ENCODE measurements at places on chromosomes 6 and 20.

DNA sequence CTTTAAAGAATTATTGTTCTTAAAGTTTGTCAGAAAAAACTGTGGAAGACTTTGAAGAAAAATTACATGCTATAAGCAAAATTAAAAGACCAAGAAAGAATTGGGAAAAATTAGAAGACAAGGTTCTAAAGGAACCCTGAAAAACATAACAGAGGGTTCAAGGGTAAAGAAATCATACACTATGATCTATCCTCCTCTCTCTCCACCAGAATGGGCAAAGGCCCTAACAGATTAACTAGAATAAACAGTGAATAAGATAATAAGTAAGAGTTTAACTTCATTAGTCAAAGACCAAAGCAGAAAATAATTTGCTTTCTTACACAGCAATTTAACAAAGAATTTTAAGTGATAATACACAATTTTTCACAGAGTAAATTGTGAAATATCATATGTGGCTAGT, 201.2 kb upstream of the PDE10A start:
- DNase-seq = no peak

DNA sequence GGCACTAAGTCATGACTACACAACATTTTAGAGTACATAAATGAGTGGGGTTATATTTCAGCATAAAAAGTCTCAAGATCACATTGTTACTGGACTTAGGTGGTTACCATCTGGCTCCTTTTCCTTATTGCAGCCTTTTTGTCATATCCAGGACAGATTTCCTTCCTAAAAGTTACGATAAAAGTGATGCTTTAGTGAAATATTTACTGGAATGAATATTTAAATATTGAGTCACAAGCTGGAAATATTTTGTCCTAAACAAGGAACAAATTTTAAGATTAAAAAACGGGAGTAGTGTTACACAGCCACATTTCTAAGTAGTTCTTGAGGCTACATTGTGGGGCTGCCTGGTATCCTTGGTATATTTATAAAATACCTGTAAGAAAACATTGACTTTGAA, 52.2 kb downstream of the CDC40 start:
- DNase-seq = no peak

- no peak for DNase-seq
Measured at GRCh38 chr6:101393251-101393828, at the start of gene GRIK2. Gene GRIK2 (plus strand): TSS chr6:101393708.

DNA sequence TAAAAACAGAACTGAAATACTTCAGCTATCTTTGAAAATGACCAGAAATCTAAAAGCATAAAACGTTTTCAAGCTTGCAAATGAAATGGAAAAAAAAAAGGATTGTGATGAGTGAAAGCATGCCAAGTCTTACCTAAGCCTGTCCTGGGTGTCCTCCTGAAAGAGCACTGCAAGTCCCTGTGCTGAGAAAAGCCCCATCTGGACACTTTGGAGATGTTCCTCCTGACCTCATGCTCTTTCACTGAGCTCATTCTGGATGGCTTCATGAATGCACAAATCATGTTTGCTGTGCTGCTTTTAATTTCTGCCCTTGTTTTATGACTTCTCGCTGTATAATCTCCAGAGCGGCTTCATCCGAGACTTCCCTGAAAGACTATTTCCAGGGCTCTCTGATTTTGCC, 136.0 kb downstream of the SOD2 start:
- DNase-seq = no peak

DNA sequence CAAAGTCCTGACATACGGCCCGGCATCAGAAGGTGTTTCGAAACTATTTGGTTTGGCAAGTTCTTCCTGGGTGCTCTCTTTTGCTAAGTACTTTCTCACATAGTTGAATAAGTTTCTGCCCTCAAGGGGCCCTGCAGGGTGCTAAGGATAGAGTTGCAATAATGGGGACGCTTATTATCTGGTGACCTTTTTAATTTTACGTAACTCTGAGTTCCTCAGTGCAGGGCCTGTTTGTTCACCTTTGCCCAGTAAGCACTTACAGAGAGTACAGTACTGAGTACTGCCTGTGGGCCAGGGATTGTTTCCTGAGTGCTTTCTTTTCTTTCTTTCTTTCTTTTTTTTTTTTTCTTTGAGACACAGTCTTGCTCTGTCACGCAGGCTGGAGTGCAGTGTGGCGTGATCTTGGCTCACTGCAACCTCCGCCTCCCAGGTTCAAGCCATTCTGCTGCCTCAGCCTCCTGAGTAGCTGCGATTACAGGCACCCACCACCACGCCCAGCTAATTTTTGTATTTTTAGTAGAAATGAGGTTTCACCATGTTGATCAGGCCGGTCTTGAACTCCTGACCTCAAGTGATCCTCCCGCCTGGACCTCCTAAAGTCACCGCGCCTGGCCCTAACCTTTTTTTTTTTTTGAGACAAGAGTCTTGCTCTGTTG, 4.5 kb upstream of the PXMP4 start:
- DNase-seq = no peak

DNA sequence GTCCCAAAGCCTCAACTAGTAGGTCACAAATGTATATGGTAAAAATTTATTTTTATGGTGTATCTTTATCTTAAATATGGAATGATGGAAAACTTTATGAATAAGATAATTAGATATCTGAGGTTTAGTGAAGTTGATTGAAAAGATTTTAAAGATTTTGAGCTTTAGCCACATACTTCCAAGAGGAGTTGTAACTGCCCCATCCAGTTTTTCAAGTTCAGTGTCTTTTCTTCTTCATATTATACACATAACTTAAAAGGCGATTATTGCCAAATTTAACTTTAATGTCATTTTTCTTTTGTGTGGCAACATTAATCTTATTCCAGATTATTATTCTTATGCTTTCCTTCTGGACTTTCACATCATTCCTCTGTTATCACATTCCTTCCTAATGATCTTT, 266.4 kb downstream of the TINAG start:
- DNase-seq = no peak

- DNase-seq = no peak
Measured at GRCh38 chr6:36685926-36686667, 7.6 kb downstream of the CDKN1A start.

- no peak for DNase-seq
Measured at GRCh38 chr6:169406034-169406433, 152.4 kb upstream of the THBS2 start.

DNA sequence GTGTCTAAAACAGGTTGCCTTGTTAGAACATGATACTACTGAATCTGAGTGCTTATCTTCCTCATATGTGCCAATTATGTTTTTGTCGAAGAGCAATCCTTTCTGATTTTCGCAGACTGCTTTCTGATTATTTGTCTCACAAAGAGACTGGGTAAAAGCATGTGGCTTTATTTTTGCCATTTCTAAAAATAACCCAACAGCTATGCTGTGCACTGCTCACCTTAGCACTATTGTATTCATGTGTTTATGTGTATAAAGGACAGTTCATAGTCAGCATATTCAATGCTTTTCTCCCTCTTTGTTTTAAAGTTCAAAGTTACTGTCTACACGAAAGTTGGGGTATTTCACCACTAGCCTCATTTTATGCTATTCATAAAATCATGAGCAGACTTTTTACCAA, 127.0 kb downstream of the SGK1 start:
- DNase-seq = no peak

DNA sequence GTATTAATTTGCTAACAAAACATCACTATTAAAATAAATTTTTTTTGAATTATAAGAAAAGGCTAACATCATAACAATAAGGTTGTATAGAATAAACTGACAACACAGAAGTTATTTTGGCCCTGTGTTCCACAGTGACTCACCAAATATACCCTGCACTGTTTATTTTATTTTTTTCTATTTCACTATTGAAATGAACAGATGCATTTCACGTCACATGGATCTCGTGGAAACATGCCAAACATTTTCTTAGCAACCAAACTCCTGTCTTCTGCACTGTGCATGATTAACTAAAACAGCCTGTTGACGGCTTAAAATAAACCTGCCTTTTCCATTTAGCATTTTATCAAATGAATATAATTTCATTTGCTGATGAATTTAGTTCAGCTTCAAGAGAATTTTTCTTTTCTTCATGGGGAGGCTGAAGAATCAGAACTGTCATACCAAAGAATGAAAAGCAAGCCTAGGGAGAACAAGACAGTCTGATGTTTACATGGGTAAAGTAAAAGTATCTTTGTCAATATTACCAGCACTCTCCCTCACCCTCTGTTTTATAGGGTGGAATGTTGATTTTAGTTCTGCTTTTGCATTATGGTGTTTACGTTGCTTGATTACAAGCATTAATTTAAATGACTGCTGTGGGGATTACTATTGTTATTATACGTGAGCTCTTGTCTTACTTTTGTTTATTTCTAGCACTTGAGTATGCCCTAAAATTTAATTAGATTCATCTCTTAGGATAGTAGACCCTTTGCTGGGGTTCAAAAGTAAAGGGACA, 115.3 kb downstream of the LCA5 start:
- no peak for DNase-seq

DNA sequence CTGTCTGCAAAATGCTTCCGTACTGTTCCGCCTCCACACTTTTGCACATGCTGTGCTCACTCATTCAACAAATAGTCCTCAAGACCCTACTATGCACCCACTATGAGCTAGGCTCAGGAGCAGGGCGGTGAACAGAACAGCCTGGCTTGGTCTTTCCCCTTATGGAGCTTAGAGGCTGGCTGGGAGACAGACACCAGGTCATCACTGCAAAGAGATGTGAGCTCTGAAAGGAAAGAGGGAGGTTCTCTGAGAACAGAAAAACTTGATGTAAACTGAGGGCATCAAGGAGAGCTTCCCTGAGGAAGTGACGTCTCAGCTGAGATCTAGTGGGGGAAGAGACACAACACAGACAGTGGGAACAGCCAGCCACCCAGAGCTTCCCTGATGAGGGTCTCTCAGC, 31.0 kb upstream of the TGM2 start:
- no peak for DNase-seq

DNA sequence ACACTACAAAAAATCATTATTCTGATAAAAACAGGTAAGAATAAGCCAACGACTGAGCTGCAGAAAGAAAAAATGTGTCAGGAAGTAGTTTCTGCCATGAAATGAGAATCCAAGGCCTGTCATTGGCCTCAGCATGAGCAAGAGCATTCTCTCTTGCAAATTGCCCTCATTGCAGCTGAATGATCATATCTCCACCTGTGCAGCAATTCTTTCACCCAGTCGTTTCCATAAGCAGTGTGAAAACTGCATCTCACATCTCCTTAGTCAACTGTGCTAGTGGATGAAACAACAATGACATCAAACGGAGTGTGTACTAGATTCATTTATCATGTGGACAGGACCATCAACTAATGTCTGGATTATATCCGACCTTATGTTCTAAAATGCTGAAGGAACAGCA, 88.2 kb upstream of the STXBP5 start:
- no peak for DNase-seq
